ENCODE measurements at places on chromosomes 1 and 21.

- DNase-seq, result no peak
Measured at GRCh38 chr1:104353580-104353979, 603.9 kb downstream of the AMY1C start.

- DNase-seq, result no peak
Measured at GRCh38 chr1:162412002-162412401, at the start of gene SH2D1B. Gene SH2D1B (minus strand): TSS chr1:162412136. CDS start chr1:162412016, 120 bp downstream.

- no peak for DNase-seq
Measured at GRCh38 chr1:56910441-56910985, 55.3 kb downstream of the C8B start.

GRCh38 chr1:192527111-192527795 is 48.3 kb upstream of the RGS1 start:
- DNase-seq, result no peak

DNA sequence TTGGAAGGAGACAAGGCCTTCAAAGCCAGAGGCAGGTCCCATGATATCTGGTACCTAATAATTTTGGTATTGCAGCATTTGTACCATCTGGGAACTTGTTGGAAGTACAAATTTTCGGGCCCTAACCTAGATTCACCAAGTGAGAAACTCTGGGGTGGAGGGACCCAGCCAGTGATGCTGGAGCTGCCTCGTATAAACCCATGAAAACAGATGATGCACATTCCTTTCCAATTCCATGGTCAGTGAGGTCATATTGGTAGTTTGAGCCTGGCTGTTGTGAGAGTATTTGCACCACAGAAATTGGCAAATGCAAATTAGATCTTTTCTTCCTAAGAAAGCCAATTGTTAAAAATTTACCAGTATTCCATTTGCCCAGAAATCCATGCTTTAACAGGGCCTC is 269.6 kb upstream of the PLXNA2 start:
- no peak for DNase-seq

- no peak for DNase-seq
Measured at GRCh38 chr1:18279351-18280074, 171.9 kb downstream of the IGSF21 start.

DNA sequence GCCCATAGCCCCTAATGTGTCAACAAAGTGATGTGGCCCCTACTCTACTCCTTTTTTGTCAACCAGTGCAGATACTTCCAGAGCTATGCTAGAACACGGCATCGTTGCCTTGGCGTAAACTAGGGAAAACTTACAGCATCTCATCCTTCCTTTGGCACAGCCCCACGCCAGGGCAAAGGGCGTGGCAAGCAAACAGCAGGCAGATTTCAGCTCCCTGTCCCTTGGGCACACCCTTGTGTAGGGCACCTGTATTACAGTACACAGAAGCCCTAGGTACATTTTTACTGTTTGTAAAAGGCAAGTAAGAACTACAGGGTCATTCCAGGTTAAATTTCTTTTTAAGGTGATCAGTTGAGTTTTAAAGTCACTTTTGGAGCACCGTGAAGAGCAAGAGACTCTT is 29.3 kb downstream of the PRDX6 start:
- DNase-seq, result no peak

DNA sequence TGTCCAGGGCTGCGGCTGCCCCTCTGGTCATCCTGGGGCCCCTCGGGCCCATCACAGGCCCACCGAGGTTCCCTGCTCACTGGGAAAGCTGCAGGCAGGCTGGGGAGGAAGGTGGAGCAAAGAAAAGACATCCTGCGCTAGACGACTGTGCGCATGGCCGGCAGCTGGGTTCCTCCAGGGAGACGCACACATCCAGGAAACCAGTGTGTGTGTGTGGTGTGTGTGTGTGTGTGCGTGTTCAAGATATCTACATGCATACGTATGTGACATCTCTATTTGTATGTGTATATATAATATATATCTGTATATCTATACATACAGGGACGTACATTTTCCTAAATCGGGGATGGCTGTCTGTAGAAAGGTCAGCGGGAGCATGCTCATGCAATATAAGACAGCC is 63.7 kb downstream of the ACOT7 start:
- no peak for DNase-seq

DNA sequence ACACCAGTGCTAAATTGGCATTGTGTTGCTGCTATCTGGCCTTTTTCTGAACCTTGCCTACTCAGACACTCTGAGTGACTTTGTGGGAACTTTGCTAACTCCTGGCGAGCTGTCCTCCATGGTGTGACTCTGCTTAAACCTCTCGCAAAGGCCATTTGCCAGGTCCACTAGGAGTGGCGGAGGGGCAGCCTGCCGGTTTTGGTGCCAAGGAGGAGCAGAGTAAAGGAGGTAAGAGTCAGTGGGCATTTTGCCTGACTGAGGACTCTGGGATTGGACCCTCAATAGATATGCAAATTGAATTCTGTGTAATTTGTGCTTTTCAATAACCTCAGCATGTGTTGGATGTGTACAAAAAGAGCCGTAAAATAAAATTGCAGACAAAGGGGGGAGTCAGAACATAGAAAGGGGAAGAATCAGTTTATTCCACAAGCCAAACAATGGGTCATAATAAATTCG is 386.6 kb upstream of the NFIA start:
- DNase-seq, result no peak

- peak; percentile 92 for DNase-seq
Measured at GRCh38 chr1:81179242-81179641, 621.5 kb upstream of the ADGRL2 start.

- DNase-seq, result no peak
Measured at GRCh38 chr21:35046263-35046624, 2.9 kb downstream of the RUNX1 start.

DNA sequence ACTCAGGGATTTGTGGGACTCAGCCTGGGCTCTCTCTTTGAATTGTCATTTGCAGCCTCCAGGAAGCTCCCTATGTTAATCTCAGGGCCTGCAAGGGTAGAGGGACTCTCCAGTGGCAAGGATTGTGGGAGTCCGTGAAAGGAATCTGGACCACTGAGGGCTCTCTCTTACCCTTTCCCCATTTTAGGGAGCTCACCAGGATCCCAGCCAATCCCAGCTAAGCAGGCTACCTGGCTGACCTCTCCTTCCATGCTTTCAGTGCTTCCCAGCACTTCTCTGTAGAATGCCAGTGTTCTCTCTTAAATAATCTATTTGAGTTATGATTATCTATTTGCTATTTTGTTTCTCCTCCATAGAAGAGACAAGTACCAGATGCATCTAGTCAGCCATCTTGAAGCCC is 9.6 kb upstream of the KCTD3 start:
- no peak for DNase-seq

DNA sequence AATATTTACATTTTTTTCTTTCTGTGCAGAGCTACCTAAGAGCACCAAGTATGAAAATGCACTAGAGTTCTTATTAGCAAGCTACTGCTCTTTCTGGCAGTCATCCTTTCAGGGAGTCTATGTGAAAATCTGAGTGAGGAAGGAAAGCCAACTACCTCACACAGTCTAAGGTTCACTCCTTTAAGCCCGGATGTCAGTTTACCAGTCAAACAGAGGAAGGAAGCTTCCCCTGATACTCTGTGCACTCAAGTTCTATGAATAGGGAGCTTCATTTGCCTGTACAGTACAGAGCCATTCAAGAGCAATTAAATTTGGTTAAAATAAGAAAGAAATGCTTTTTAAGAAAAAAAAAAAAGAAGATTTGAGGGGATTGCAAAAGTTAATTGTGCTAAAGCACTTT is 6.9 kb downstream of the COL11A1 start:
- no peak for DNase-seq

DNA sequence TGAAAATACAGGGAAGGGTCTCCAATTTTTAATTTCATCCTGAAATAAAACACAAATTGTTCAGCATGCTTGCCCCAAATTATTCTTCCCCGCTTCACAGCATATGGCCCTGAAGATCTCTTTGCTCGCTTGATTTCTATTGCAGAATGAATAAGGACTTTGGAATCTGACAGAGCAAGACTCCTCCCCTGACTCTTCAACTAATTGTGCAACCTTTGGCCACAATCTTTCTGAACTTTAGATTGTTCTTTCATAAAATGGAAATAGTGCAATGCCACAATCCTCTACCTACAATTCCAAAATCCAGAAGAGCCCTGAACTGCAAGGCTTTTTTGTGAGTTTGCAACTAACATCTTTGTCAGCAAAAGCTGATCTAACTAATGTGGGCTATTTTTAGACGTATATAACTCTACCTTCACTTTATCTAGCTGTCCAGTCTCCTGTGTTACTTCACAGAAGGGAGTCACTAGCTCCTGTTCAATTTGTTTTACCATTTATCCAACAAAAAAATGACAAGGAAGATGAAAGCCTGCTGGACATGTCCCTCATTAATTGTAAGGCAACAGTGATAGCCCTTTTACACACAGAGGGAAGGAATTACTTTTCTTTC is 13.4 kb downstream of the RNASEL start:
- peak; percentile 30 for DNase-seq

GRCh38 chr21:15904389-15904788 is 174.6 kb downstream of the USP25 start:
- no peak for DNase-seq

GRCh38 chr1:102897557-102897956 is 210.8 kb downstream of the COL11A1 start:
- DNase-seq, result no peak

DNA sequence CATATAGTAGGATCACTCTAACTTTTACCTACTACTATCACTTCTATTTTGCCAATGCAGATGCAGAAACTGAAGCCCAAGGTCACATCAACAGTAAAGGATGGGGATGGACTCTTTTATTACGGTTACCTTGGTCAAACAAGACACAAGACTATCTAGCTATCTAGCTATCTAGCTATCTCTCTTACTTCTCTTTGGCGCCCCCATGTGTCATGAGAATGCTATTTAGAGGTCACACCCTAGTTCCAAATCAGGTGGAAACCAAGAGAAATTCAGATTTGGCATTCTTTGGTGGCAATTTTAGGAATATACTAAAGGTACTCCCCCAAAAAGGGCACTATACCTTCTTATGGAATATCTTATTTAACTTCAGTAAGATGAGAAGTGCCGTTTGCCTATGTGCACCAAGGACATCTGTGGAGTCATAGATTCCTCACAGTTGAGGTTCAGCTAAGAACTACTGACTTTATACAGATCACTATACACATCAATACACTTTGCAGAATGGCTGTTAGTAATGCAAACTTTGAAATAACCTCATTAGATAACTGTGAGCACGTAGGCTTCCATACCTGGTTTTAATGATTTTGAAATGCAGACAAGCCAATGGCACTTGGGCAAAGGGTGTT is 6.7 kb downstream of the ZNF648 start:
- DNase-seq, result no peak

GRCh38 chr21:25188677-25189079 is 418.6 kb downstream of the MRPL39 start:
- no peak for DNase-seq

DNA sequence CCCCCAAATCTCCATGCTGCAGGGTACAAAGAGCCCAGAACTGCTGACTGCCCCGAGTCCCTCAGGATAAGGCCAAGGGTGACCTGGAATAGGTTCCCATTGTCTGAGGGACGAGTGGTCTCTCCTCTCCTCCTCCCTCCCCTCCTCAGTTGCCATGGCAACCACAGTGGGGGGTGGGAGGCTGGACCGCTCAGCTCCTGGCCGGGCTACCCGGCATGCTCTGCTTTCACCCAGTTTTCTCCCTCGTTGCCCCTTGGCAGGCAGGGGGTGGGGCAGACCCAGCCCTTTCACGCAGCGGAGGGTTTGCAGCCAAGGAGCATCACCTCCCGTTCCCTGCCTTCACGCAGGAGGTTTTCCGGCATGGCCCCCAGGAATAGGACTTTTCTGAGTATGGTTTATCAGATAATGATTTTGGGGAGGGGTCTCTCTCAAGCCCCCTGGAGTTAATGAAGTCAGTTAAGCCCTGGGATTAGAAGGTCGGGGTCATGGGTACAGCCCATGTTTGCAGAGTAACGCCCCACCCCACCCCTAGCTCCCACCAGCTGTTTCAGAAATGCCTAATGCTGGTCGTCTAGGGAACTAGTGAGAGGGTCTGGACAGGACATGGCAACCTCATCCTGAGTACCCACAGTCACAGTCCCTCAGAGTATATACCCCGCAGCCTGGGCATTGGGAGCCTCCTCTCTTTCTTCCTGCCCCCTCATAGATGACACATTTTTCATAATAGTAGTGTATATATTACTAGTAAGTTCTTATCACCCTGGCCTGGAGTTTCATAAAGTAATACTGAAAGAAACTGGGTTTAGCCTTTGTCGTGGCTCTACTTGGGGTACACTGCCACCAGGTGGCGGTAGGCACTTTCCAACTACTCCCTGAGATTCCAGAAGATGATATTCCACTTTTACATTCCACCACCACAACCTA is 20.7 kb downstream of the C1QB start:
- DNase-seq, result no peak

- no peak for DNase-seq
Measured at GRCh38 chr1:235650341-235651169, 971 bp upstream of the GNG4 start.

DNA sequence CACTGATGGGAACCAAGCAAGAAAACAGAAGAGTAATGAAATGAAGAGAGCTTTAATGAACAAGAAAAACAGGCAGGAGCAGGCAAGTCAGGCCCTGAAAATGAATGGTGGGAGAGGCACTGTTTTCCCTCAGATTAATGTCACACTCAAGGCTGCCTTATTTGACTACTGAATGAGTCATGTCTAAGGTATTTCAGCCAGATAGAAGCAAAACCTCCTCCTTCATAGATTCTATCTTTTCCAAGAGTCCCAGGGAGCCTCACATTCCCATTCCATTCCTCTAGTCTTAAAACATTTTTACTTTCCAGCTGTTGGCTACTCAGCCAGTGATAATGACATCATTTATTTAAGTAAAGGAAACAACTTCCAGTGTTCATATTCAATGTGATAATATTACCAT is 228.4 kb upstream of the NRIP1 start:
- DNase-seq, result peak; percentile 90

- peak; percentile 43 for DNase-seq
Measured at GRCh38 chr1:206479183-206480125, 9.2 kb downstream of the IKBKE start.

DNA sequence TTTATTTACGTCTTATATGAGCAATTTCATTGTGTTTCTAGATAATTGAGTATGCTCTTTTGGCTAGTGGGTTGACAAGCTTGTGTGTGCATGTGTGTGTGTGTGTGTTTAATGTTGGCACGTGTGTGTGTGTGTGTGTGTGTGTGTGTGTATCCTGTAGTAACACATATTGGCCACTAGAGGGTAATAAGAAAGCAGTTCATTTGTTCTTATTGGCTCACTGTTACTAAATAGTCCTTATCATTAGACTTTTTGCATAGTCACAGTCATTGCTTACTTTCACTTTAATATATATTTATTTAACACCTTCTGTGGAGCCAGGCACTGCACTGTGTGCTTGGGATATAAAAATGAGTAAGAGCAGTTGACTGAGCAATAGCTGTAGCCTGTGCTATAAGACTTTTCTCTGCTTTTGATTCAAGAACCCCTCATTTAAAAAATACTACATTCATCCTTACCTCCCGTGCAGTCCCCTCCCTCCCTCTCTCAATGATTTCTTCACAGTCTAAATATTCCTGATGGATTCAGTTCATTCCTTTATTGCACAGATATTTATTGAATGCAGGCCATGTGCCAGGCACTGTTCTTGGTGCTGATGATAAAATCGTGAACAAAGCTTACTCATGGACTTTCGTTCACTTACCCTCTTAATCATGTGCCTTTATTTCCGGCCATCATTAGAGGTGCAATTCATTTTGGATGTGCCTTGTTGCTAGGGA is 96.7 kb downstream of the DYRK1A start:
- DNase-seq, result peak; percentile 29

GRCh38 chr1:111864862-111865261 is 109.2 kb downstream of the DDX20 start:
- no peak for DNase-seq

- no peak for DNase-seq
Measured at GRCh38 chr21:21463456-21463855, 465.2 kb downstream of the NCAM2 start.

- no peak for DNase-seq
Measured at GRCh38 chr1:202584707-202585589, 125.3 kb downstream of the SYT2 start.

Measured in foreskin keratinocyte (primary cell).